ENCODE measurements at places on chromosomes 1 and 21.

DNA sequence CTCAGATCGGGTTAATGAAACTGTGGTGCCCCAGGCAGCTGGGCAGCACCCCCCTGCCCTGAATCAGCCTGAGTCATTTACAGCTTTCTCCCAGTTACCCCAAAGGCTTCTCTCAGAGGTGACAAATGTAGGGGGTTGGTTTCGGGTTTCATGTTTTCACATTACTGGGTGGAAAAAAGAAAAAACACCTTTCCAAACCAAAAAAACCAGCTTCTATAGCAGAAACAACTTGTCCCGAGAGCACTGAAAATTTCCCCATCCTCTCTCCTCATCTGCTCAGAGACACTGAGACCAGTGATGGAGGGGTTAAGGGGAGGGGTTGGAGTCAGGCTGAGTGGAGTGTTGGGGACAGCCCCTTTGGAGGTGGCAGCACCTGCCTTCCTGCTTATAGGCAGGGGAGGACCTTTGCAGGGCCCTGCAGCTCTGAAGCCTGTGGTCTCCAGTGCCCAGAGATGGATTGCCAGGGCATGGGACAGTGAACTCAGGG lies 15.6 kb downstream of the UTP11 start:
- peak; percentile 76 for DNase-seq

DNA sequence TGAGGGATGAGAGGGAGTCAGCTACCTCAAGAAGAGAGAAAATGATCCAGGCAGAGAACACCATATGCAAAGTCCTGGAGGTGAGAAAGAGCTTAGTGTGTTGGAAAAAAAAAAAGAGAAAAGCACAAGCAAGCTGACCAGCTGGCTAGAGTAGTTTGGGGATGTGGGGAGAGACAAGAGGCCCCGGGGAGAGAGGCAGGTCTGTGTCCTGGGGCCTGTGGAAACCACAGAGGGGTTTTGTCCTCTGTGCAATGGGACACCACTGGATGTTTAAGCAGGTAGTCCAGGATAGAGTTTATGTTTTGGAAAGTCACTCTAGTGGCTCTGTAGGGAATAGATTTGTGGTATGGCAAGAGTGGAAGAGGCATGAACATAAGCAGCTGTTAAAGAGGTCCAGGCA lies 14.4 kb upstream of the CHI3L1 start:
- no peak for DNase-seq

GRCh38 chr1:6157132-6157527 lies 23.0 kb downstream of the CHD5 start:
- peak; percentile 59 for DNase-seq

- DNase-seq, result no peak
Measured at GRCh38 chr1:114272593-114272992, 118.9 kb upstream of the SYT6 start.

DNA sequence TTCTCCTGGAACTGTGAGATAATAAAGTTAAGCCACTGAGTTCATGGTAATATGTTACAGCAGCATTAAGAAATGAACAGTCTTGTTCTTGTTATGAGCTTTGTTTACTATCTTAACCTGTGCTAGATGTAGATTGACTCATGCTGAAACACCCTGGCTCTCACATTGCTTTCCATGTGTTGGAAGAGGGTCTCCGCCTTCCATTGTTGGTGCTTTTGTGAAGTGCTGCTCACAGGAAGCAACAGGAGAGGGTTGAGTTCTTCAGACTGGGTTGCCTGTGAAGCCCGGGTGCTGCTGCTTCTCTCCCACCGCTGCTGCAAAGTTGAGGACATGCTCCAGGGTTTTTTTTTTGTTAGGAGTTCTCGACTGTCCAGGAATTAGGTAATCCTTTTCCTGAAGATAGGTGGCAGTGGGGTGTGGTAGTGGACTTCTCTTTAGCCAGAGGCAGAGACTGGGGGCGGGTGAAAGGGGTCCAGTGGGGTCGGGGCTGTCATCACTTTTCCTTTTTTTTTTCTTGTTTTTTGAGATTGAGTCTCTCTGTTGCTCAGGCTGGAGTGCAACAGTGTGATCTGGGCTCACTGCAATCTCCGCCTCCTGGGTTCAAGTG lies 28.7 kb upstream of the HMGN1 start:
- DNase-seq, result peak; percentile 25

DNA sequence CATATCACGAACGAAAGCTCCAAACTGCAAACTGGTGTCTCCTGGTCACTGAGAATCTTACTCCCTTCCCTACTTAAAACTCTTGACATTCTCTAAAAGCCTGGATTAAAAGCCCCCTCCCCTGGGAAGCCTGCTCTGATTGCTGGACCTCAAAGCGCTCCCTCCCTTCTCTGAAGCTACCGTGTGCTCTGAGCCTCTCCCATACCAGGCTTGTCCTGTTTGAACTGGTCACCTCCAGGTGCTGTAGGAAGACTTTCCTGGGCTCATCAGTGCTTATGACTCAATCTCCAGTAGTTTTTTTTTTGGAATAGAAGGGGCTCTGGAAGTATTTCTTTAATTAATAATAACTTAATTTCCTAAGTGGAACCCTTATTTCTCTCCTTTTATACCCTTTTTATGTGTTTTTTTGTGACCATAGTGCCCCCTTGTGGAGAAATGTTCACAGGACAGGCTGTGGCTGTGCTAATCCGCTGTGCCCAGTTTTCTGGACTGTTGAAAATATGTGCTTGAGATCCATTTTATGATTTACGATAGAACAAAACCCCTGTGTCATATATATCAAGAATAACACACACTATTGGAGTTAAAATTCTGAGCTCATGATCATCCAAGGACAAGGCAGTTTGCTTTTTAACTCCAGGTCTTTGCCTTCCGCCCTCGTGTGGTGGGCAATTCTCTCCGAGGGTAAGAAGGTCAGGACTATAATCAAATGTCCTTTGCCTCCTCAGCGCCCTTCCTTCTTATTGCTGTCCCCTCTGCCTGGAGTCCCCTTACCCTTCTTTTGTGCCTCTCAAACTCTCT lies 16.9 kb downstream of the MTARC1 start:
- DNase-seq, result no peak

GRCh38 chr1:64140596-64140995 lies 62.8 kb upstream of the UBE2U start:
- DNase-seq, result no peak

Measured in Daoy (cell line).